ENCODE measurements at places on chromosomes 7 and 10.

DNA sequence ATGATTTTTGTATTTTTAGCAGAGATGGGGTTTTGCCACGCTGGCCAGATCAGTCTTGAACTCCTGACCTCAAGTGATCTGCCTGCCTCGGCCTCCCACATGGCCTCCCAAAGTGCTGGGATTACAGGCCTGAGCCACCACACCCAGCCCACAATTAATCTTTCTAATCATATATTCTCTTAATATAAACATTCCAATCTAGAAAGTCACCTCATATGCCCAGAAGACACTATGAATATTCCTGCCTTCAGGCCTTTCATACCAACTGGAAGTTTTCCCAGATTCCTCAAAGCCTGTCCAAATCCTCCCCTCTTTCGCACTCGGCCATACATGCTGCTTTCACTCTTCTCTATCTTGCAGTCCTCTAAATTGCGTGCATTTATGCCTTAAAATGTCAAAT, 32.6 kb downstream of the PDZD8 start:
- no peak for DNase-seq

GRCh38 chr7:24707988-24708615, 49.2 kb downstream of the GSDME start:
- no peak for DNase-seq

DNA sequence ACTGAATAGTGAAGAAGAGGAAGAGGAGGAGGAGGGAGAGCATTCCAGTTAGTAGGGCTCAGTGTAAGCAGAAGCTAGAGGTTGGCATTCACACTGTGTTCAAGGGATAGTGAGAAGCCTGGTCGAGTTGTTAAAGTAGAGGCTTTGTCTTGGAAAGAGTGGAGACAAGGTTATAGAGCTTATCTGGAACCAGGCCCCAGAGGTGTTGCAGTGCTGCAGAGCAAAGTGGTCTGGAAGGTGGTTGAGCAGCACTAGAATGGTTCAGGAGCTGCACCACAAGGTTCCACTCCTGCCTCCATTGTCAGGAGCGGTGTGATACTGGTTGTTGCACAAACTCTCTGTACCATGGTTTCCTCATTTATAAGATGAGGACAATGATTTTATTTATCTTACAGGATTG, 8.8 kb upstream of the PCGF5 start:
- DNase-seq, result no peak

- no peak for DNase-seq
Measured at GRCh38 chr10:120823266-120823665, 27.9 kb upstream of the WDR11 start.

- no peak for DNase-seq
Measured at GRCh38 chr10:98380493-98381339, 34.3 kb downstream of the PYROXD2 start.

GRCh38 chr10:97770255-97770654, 1.5 kb downstream of the SFRP5 start:
- DNase-seq, result no peak

- no peak for DNase-seq
Measured at GRCh38 chr7:25754333-25754732, 397.7 kb upstream of the NFE2L3 start.

DNA sequence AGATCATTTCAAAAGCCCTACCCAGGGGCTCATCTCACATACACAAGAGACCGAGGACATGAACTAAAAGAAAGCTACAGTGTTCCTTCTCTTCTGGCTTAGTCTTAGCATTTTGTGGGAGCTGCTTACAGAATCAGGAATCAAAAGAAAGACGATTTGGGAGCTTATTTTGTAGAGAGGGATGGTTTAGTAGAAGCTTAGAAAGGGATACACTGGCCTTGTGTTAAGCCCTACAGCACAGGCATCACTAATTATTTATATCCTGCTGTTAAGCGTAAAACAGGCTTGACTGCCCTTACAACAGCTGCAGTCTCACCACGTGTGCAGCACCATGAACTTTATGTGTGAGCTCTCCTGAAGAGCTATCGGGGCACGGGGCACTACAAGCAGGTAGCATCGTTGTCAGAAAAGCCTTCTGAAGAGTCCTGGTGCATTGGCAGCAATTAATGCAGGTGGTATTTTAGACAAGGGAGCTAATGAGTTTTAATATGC, 798.3 kb downstream of the NXPH1 start:
- no peak for DNase-seq

DNA sequence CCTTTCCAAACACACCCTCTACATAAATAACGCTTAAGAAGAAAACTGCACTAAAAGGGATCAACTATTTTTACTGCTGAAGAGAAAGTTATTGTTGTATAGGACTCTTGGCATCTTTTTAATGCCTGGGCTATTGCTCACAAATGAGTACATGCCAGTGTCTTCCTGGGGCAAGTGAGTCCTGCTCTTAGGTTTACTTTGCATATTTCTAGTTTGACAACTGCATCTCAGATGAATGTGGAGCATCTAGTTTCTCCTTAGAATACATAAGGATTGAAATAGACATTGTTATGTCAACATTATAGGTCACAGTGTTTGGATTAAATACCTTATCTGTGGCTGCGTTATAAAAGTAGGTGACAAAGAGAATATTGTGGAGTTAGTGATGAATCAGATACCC, 44.5 kb downstream of the PSMC2 start:
- DNase-seq, result no peak

- DNase-seq, result no peak
Measured at GRCh38 chr10:103040418-103040817, 122.3 kb downstream of the CNNM2 start.

DNA sequence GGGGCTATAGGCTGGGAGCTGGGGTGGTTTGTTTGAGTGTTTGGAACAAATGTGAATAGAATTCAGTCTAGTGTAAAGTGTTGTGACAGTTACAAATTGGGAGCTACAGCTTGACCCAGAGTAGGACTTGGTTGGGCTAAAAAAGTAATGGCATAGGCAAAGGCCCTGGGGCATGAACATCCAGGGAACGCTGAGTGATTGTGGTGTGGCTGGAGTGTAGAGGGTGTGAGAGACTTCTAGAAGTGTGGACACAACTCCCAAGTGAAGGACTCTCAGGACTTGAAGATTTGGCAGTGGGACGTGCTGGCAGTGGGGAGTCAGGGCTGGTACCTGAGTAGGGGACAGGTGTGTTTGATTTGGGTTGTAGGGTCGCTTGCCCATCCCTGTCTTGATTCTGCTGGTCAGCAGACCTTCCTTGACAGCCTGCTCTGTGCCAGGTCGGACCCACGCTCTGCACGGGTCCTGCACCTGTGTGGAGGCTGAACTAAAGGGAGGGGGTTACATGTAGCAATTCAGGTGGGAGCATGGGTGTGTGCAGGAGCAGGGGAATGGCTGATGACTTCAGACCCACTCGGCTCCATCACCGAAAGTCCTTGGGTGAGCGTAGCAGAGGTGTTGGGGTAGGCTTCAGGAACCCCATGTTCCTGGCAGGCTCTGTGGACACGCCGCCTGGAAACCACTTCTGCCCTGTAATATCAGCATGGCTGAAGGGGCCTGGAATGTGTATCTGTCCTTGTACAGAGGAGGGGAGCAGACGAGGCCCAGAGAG, 43.3 kb downstream of the ZMIZ1 start:
- no peak for DNase-seq

- no peak for DNase-seq
Measured at GRCh38 chr10:33573606-33574005, 239.1 kb upstream of the NRP1 start.

DNA sequence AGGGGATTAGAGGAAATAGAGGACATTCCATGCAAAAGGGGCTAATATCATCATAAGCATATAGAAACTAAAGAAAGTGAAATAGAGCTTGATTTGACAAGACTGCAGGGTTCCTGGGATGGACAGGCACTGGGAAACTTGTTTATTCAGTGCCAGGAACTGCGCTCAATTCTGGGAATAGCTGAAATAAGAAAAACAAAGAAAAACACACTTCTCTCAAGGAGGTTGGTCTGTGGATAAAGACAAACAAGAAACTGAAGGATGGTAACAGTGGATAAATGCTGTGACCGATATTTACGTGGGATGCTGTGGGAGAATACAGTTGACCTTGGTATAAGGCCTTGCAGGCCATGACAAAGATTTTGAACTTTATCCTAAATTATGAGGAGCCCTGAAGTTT, 40.9 kb upstream of the ANLN start:
- DNase-seq, result no peak

DNA sequence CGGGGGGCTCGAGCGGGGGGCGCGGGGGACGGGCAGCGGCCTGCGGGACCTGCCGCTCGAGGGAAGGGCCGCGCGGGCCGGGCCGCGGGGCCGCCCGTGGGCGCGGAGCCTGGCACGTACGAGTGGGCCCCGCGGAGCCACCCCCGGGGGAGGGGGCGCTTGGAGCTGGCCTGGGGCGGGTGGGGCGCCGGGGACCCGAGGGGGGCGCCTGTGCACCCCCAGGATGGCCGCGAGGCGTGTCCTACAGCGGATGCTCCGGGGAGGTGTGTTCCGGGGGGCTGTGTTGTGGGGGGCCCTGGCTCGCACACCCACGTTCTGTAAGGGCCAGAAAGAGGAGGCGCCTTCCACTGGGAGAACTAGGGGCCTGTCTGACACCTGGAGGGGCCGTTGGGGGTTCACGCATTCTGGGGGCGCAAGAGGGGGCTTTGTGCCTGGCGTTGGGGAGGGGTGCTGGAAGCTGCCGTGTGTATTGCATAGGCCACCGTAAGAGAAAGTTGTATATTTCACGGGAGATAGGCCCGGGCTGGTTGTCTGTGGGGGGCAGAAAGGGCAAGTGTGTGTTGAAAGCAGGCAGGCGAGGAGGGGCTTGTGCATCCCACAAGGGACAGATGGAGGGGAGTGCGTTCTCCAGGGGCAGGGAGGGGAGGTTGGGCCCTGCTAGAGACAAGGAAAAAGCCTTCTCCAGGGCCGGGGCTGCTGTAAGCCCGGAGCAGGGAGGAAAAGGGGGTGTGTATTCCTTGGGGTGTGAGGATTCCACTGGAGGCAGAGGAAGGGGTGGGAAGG, 663 bp downstream of the VPS37D start:
- no peak for DNase-seq

GRCh38 chr10:77926566-77927401, at the start of gene DLG5:
TSS of gene DLG5 (minus strand) at chr10:77926755. CDS start at chr10:77926520, 235 bp downstream.
- no peak for DNase-seq

- DNase-seq, result no peak
Measured at GRCh38 chr7:82376739-82377138, 66.8 kb downstream of the CACNA2D1 start.
